Adrenal gland (tissue), 19 donors: ENCODE measurements at places on chromosomes 16 and 17.

GRCh38 chr17:9790889-9791876 is at the start of gene DHRS7C:
Gene DHRS7C (minus strand): TSS chr17:9791592. CDS start chr17:9791284, 308 bp downstream.
- H3K4me1 ChIP-seq, result no peaks in the 10 kb centered on the region
- H3K27me3 ChIP-seq, result no peaks in the 10 kb centered on the region
- no peaks in the 10 kb centered on the region for H3K36me3 ChIP-seq
- H3K27ac ChIP-seq, result no peak within 1 kb of the TSS

- no peak overlapping the region for H3K4me3 ChIP-seq
- no peak overlapping the region for H3K27ac ChIP-seq
- H3K27me3 ChIP-seq, result no peaks in the 10 kb centered on the region
- no peaks in the 10 kb centered on the region for H3K36me3 ChIP-seq
- DNase-seq, result no peak
These were observed 61.6 kb downstream of the PITPNC1 start for GRCh38 chr17:67438667-67439066.

GRCh38 chr17:72311004-72311403 is 190.2 kb downstream of the SOX9 start:
- peaks cover 12% of the 10 kb centered on the region for H3K4me1 ChIP-seq
- DNase-seq, result no peak
- H3K27me3 ChIP-seq, result no peaks in the 10 kb centered on the region
- no peaks in the 10 kb centered on the region for H3K36me3 ChIP-seq
- H3K4me3 ChIP-seq, result no peak overlapping the region

DNA sequence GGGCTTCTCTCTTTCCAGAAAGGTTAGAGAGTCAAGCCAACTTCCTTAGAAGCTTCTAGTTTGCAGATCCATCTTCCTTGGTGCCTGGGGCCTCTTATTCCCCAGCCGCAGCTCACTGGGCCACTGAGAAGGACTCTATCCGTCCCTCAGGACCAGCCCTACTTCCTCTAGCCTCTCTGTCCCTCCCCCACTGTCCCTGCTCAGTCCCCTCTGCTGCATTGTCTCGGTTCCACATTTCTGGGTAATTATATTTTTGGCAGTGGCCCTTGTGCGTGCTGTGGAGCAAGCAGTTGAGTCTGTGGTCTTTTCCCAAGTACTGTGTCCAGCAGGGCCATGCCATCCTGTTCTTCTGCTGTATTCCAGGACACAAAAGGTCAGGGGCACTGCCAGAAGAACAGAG is 17.8 kb downstream of the IRX3 start:
- no peaks in the 10 kb centered on the region for H3K36me3 ChIP-seq
- H3K27me3 ChIP-seq, result no peaks in the 10 kb centered on the region
- no peak for DNase-seq
- H3K4me1 ChIP-seq, result no peaks in the 10 kb centered on the region
- H3K27ac ChIP-seq, result no peak overlapping the region

DNA sequence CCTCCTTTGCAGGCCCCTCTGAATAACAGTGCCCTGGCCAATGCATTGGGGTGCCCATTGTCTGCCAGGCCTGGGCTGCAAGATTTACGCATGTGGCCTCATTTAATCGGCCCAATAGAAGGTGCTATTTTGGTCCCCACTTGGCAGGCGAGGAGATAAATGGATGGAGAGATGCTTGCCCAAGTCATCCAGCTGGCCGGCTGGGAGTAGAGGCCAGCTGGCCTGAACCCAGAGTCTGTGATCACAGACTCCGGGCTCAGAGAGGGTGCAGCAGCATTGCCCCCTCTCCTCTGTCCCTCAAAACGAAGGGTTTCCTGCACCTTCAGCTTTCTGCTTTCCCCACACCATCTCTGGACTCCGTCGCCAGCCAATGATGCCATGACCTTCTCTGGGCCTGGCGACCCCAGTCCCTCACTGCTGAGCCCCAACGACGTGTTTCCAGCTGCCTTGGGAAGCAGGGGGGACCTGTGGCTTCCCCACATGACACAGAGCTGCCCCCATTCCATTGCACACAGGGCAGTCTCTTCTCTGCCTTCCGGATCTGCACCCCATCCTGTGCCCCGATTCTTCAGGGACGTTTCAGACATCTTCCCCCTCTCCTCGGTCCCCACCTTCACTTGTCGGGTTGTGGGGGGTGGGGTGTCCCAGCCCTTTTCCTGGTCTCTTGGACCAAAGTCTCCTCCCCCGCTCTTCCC is 3.5 kb upstream of the ADGRG1 start:
- H3K4me3 ChIP-seq, result no peak overlapping the region
- H3K4me1 ChIP-seq, result peaks cover 43% of the 10 kb centered on the region
- H3K27ac ChIP-seq, result no peak overlapping the region
- peak; percentile 87 for DNase-seq
- no peaks in the 10 kb centered on the region for H3K27me3 ChIP-seq

DNA sequence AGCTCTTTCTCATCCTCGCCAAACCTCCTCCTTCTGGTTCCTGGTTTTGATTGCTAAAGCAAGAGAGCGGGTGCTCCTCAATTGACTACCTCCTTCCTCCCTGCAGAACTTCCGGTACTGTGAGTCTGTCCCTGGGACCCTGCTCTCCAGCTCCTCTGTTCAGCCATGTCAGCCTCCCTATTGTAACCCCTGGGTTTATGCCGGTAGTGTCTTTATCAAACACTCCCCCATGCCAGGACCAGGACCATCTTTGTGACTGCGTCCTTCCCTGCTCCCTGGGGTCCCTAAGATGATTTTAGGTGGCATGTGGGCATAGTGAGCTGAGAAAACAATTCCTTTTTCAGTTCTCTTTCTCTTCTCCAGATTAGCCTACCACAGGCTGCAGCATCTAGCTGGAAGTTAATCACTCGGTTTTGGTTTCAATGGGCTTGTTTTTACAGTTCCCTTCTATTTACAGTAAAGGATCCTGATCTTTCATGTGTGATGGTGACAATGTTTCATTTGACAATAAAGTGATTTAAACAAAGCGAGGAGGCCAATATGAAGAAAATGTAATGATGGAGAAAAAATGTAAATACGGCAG is 27.7 kb upstream of the IL21R start:
- no peak for DNase-seq
- H3K36me3 ChIP-seq, result no peaks in the 10 kb centered on the region
- no peak overlapping the region for H3K4me3 ChIP-seq
- H3K27me3 ChIP-seq, result no peaks in the 10 kb centered on the region
- H3K27ac ChIP-seq, result no peak overlapping the region
- no peaks in the 10 kb centered on the region for H3K4me1 ChIP-seq

GRCh38 chr16:59180083-59180476 is 446.0 kb upstream of the GOT2 start:
- no peak overlapping the region for H3K27ac ChIP-seq
- no peaks in the 10 kb centered on the region for H3K27me3 ChIP-seq
- DNase-seq, result no peak
- no peak overlapping the region for H3K4me3 ChIP-seq
- no peaks in the 10 kb centered on the region for H3K36me3 ChIP-seq
- no peaks in the 10 kb centered on the region for H3K4me1 ChIP-seq

GRCh38 chr16:8958344-8959167 is 5.2 kb downstream of the USP7 start:
- H3K27me3 ChIP-seq, result no peaks in the 10 kb centered on the region
- peak overlapping the region; percentile 84 for H3K27ac ChIP-seq
- H3K36me3 ChIP-seq, result no peaks in the 10 kb centered on the region
- H3K4me1 ChIP-seq, result peaks cover 42% of the 10 kb centered on the region
- DNase-seq, result peak; percentile 72

- H3K4me3 ChIP-seq, result no peak overlapping the region
These were observed 63.4 kb upstream of the CDH11 start for GRCh38 chr16:65185241-65185778.

- no peaks in the 10 kb centered on the region for H3K36me3 ChIP-seq
- peak; percentile 19 for DNase-seq
- no peak overlapping the region for H3K4me3 ChIP-seq
- peaks cover 4% of the 10 kb centered on the region for H3K4me1 ChIP-seq
- peaks cover 9% of the 10 kb centered on the region for H3K27me3 ChIP-seq
These were observed 1.1 kb downstream of the CDH15 start for GRCh38 chr16:89172528-89173173.

DNA sequence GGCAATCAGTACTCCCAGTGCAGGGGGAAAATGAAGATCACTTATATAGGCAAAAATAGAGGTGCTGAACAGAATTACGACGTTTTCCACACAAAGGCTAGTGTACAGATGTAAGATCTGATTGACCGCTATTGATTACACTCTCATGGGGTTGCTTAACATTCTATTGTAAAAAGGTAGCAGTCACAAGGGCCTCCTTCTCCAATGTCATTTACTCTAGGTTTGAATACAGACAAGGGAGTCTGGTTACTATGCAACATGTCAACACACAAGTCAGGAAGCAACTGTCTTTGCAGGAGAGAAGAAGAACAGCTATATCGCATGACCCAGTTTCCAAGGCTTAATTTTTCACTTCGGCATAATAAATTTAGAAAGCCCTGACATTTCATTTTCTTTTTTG is 7.9 kb downstream of the KRT37 start:
- DNase-seq, result no peak
- peak overlapping the region; percentile 63 for H3K27ac ChIP-seq
- no peaks in the 10 kb centered on the region for H3K27me3 ChIP-seq
- H3K36me3 ChIP-seq, result no peaks in the 10 kb centered on the region
- H3K4me3 ChIP-seq, result no peak overlapping the region

- no peaks in the 10 kb centered on the region for H3K4me1 ChIP-seq
- no peak for DNase-seq
- no peak overlapping the region for H3K27ac ChIP-seq
- no peaks in the 10 kb centered on the region for H3K27me3 ChIP-seq
These were observed 15.9 kb downstream of the LUC7L3 start for GRCh38 chr17:50735287-50735686.

GRCh38 chr17:17811381-17812210 is 25.2 kb downstream of the SREBF1 start:
- peak; percentile 33 for DNase-seq
- H3K27ac ChIP-seq, result peak overlapping the region; percentile 80
- H3K36me3 ChIP-seq, result peaks cover 46% of the 10 kb centered on the region
- no peak overlapping the region for H3K4me3 ChIP-seq
- peaks cover 13% of the 10 kb centered on the region for H3K4me1 ChIP-seq
- H3K27me3 ChIP-seq, result no peaks in the 10 kb centered on the region

DNA sequence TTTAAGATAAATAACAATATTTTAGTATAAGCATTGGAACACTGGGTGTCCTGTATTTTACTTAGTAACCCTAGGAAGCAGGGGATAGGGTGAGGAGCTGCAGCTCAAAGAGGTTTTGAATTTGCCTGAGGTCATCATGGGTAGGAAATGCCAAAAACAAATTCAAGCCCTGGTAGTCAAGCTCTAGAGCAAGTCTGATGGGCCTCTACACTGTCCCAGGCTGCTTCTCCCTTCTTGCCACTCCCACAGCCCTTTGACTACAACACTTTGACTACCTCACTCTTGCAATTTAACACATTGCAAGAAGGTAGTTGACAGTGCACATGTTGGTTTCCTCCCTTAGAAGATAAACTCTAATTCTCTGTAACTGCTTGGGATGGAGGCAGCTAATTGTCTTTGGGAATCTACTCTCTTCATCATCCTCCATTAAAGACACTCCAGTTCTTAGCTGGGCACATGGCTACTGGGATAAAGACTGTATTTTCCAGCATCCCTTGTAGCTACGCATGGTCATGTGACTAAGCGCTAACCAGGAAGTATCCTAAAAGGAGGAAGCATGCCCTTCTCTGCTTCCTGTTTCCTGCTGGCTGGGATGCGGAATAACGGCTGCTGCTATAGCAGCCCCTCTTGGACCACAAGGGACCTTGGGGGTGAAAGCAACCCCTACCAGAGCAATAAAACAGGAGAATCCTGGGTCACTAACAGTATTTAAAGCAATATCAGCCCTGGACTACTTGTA is 30.7 kb upstream of the SSTR2 start:
- no peaks in the 10 kb centered on the region for H3K4me1 ChIP-seq
- no peaks in the 10 kb centered on the region for H3K36me3 ChIP-seq
- DNase-seq, result no peak
- no peaks in the 10 kb centered on the region for H3K27me3 ChIP-seq
- H3K27ac ChIP-seq, result no peak overlapping the region
- H3K4me3 ChIP-seq, result no peak overlapping the region

- peaks cover 32% of the 10 kb centered on the region for H3K36me3 ChIP-seq
- H3K27me3 ChIP-seq, result no peaks in the 10 kb centered on the region
- peaks cover 38% of the 10 kb centered on the region for H3K4me1 ChIP-seq
- no peak overlapping the region for H3K27ac ChIP-seq
- no peak overlapping the region for H3K4me3 ChIP-seq
- no peak for DNase-seq
These were observed 2.1 kb downstream of the METTL22 start for GRCh38 chr16:8623634-8624033.

GRCh38 chr16:17204206-17204605 is 266.6 kb downstream of the XYLT1 start:
- H3K36me3 ChIP-seq, result no peaks in the 10 kb centered on the region
- no peaks in the 10 kb centered on the region for H3K27me3 ChIP-seq
- no peak overlapping the region for H3K27ac ChIP-seq
- no peak overlapping the region for H3K4me3 ChIP-seq

- peaks cover 13% of the 10 kb centered on the region for H3K4me1 ChIP-seq
- H3K27ac ChIP-seq, result no peak overlapping the region
- H3K36me3 ChIP-seq, result no peaks in the 10 kb centered on the region
- no peak overlapping the region for H3K4me3 ChIP-seq
- H3K27me3 ChIP-seq, result no peaks in the 10 kb centered on the region
These were observed 3.7 kb upstream of the MRPL28 start for GRCh38 chr16:373848-374615.

GRCh38 chr17:7997186-7997585 is 5.2 kb upstream of the GUCY2D start:
- no peak overlapping the region for H3K27ac ChIP-seq
- H3K4me1 ChIP-seq, result no peaks in the 10 kb centered on the region
- DNase-seq, result peak; percentile 23

DNA sequence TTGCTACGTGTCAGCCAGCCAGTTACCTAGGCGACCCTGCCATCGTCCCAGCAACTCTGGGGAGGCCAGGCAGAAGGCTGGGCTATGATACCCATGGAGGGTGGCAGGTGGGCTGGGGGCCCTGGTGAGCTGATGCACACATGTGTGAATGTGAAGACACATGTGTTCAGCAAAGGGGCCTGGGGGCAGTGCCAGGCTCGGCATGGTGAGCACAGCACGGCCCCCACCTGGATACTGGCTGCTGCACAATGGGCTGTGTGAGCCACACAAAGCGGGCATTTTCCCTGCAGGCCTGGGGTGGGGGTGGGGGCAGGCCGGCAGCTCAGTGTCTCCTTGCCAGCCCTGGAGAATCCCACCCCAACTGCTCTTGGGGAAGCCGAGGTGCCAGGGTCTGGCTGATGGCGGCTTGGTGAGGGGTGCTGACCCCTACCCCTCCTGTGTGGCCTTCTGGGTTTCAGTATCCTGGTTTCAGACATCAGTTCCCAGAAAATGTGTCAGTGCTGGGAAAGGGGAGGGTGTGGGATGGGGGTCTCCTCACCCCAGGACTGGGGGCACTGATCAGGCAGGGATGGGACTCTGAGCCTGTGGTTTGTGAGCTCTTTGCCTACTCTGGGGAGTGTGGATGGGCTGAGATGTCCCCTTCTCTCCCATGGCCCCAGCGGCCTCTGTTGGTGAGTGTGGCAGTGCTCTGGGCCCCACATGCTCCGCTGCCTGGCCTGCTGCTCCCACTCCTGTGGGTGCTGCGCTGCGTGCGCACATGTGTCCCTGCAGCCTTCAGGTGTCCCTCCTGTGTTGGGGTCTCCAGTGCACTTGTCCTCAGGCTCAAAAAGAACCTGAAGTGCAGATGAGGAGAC is 5.1 kb downstream of the LLGL1 start:
- peaks cover 14% of the 10 kb centered on the region for H3K36me3 ChIP-seq
- no peak overlapping the region for H3K27ac ChIP-seq
- peaks cover 14% of the 10 kb centered on the region for H3K4me1 ChIP-seq

GRCh38 chr17:5121186-5121841 is 5.5 kb downstream of the USP6 start:
- no peaks in the 10 kb centered on the region for H3K36me3 ChIP-seq
- no peak overlapping the region for H3K4me3 ChIP-seq
- peaks cover 24% of the 10 kb centered on the region for H3K27me3 ChIP-seq
- DNase-seq, result no peak
- H3K27ac ChIP-seq, result no peak overlapping the region
